ENCODE measurements at places on chromosomes 13 and 19. TPM values are rescaled to one million over a fixed set of nuclear protein-coding genes. Genes with fewer than 3 reads are reported as not detected.

GRCh38 chr13:106601489-106601888, 33.6 kb upstream of the ARGLU1 start:
- DNase-seq: no peak

DNA sequence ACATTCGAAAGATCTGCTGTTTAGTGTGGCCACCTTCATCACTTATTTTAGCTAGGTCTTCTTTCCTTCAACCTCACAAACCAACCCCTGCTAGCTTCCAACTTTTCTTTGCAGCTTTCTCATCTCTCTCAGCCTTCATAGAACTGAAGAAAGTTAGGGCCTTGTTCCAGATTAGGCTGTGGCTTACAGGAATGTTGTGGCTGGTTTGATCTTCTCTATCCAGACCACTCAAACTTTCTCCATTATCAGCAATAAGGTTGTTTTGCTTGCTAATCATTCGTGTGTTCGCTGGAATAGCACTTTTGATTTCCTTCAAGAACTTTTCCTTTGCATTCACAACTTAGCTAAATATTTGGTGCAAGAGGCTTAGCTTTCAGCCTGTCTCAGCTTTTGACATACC, 44.7 kb downstream of the CARS2 start:
- DNase-seq: no peak

DNA sequence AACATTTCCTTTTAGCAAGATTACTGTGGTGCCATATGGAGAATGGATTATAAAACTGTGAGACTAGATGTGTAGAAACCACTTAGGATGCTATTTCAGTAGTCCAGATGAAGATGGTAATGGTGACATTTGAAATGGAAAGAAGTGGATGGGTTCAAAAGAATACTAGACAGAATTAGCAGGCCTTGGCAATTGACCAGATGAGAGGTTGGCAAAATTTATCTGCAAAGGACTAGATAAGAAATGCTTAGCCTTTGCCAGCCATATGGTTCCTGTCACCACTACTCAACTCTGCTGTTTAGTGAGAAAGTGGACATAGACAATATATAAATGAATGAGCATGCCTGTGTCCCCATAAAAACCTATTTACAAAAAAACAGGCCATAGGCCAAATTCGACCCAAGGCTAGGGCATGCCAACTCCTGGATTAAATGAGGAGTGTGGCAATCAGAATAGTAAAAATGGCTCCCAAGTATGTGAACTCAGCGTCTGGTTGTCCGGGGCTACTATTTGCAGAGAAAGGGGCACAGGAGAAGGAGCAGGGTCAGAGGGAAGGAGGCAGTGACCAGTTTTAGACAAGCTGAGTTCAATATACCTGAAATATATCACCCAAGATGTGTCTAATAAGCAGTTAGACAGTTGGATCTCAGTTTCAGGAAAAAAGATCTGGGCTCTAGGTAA, 98.4 kb downstream of the ENOX1 start:
- no peak for DNase-seq

DNA sequence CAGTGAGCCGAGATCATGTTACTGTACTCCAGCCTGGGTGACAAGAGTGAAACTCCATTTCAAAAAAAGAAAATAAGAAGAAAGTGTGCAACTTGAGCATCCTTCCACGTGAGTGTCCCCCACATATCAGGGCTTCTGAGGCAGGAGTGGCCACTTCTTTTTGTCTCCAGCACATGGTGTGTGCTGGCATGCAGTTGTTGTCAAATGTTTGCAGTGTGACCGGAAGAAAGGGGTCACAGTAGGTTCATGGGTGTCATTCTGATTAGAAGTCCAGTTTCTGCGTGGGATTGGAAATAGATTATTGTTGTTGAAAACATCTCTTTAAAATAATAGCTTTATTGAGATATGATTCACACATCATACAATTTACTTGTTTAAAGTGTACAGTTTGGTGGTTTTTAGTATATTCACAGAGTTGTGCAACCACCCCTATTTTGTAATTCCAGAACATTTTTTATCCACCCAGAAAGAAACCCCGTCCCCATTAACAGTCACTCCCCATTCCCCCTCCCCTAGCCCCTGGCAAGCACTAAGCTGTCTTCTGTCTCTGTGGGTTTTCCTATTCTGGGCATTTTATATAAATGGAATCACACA, 2.2 kb downstream of the CRTC1 start:
- DNase-seq: no peak

DNA sequence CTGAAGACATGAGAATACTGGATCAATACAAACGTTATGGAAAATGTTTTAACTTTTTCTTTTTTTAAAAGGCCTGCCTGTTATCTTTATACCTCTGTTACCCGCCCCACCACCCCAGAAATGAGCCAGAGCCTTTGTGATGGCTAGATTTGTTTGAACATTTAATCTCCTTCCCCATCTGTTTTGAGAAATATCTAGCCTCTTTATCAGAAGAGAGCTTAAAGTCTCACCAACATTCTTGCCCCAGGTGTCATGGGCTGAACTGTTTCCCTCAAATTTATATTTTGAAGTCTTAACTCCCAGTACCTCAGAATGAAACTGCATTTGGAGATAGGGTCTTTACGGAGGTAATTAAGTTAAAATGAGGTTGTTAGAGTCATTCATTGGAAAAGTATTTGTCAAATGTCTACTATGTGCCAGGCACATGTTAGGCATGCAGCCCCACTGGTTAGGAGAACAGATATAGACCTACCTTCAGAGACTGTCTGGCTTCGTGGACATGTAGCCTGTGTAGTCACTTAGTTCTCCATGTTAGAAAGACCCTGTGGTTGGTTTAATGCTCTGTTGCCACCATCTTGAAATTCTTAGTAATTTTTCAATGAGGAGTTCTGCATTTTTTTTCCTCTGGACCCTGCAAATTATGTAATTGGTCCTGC, 6.3 kb upstream of the RB1 start:
- no peak for DNase-seq

- peak; percentile 51 for DNase-seq
Measured at GRCh38 chr13:48304143-48304876, 759 bp downstream of the RB1 start.

DNA sequence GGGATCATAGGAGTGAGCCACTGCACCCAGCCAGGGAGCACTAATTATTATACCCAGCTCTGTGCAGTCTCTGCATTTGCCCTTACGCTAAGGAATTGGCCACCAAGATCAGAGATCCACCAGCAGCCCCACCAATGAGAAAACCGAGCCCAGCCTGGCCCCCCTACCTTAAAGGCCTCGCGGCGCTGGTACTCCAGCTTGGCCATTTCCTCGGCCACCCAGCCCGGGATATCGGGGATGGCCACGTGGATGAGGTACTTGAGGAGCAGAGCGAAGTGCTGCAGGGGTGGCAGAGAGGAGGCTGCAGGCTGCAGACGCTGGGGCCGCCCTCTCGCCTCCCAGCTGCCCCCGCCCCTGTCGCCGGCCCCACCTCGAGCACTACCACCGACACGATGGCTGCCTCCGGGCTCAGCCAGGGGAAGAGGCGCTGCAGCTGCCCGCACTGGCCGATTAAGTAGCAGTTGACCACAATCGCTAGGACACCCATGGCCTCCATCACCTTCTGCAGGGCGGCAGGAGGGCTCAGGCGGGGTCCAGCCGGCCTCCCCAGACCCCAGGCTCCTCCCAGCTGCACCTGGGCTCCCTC, 7.5 kb downstream of the ANO8 start:
- no peak for DNase-seq

DNA sequence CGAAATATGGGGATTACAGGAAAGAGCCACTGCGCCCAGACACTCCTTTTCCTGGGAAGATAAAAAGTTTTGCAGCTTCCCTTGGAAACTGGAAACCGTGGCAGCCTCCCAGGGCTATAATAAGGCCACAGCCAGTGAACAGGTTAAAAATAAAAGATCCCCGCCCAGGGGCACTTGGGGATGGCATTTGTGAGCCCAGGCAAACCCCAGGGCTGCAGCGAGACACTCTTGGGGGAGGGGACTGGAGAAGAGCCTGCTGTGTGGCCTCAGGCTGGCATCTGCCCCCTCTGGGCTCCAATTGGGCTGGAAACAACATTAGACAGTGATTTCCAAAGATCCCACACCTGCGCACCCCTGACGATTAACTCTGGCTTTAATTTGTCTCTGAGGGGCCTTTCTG, 11.2 kb downstream of the FEM1A start:
- no peak for DNase-seq

DNA sequence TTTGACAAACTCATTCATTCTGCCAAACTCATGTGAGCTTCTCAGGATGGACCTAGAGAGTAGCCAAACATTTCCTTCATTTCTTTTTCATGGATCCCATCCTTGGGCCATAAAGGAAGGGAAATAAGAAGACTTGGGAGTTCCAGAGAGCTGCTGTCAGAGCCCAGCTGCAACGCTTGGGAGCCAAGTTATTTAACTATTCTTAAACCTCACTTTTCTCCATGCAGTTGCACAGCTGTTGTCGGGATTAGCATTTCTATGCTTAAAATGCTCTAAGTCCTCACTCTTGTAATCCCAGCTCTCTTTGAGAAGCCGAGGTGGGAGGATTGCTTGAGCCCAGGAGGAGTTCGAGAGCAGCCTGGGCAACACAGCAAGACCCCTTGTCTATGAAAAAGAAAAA, 11.7 kb upstream of the CASP14 start:
- DNase-seq: peak; percentile 26

DNA sequence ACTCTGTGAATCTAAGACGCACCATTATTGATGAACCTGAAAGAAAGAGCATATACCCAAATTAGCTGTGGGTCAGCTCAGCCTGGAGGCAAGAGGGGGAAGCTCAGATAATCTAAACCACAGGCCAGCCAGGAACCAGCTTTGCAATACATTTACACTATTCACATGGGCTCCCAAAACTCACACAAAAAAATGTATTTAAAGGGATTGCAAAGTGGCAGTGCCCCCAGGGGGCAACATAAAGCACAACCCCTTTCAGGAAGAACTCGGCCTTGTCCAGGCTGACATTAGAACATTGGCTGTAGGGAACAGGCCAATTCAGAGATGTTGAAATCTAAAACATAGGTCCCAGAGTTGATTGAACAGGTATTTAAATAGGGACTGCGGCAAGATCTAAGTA, 3.2 kb upstream of the PROZ start:
- DNase-seq: no peak

DNA sequence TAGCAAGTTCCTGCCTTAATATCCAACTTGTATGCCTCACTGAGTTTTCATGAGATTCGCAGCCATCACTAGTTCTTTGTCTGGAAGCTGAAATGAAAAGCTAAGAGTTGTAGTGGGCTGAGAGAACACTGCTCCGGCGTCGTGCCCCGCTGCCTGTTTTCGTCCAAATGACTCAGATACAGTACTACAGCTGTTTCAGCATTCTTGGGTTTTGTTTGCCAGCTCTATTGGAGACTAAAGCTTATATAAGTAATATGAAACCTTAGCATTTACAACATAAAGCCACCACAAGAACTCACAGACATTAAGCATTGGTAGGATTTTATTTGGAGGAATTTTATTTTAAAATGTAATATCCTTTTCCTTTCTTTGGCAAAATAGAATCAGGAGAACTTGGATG, 299.7 kb downstream of the DLEU7 start:
- peak; percentile 6 for DNase-seq

DNA sequence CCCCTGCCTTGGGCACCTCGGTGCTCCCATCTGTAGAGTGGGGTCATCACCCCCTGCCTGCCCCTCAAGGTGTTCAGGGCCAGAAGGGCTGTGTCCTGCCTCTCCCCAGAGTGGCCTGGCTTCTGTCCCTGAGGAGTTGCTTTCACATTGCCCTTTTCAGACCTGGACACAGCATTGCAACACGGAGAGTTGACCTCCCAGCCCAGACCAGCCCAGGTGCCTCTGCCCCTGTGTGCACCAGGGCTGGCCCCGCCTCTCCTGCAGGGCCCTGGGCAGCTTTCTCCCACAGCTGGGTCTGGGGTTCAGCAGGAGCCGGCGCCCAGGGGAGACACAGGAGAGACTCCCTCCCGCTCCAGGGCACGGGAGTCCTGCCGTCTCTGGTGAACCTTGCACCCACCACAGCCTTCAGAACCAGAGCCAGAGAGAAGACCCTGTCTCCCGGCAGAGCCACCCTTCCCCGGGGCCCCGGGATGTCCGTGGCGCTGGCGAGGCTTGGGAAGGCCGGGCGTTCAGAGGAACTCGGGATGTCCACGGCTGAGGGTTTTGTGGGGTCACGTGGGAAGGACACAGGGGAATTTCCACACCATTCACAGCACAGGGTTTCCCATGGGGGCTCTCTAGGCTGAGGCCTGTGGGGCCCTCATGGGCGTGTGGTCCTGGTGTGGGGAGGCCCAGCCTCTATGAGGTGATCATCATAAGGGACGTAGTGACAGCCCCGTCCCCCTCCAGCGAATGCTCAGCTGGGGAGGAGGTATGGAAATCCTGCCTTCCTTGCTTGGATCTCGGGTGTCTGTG, 23.2 kb downstream of the C13orf46 start:
- no peak for DNase-seq

GRCh38 chr13:111177081-111177711, 62.1 kb downstream of the ARHGEF7 start:
- peak; percentile 25 for DNase-seq

DNA sequence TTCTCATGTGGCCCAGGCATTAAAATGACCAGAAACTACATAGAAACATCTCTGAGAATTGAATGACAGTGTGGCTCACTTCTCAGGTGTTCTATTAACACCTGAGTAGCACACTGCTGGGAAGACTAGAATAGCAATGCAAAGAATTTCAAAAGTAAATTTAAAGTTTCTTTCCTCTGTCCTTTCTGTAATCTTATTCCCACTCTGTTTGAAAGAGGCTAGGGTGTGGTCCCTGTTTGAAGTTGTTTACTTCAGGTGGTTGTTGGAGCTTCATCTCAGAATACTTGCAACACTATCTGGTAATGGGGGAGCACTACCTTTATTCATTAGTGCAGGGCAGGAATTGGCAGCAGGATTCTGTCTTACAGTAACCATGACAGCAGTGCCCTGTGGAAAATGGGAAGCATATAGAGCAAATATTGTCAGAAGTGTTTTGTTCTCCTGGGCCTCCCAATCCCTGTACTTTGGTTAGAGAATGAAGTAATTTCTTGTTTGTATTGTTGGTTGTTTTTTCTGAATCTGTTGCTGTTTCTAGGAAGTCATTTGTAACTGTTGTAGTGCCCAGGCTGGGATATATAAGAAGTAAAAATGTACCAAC, 1210.2 kb upstream of the ATXN8OS start:
- DNase-seq: no peak

The SOX21 gene
- total RNA-seq: not detected

The TMIGD2 gene
- not detected for total RNA-seq

The AKAP8L gene
- 147 TPM for total RNA-seq

The CLC gene
- total RNA-seq: not detected

The GZMM gene
- 2.5 TPM for total RNA-seq

The SYT3 gene
- total RNA-seq: 1.8 TPM

Data from A673 (cell line).